ENCODE measurements at places on chromosomes 12 and 14. TPM values are rescaled to one million over a fixed set of nuclear protein-coding genes. Genes with fewer than 3 reads are reported as not detected.
A peak's percentile ranks its signal among the peaks of the same experiment; 100 is the strongest.

- DNase-seq: no peak
- no peak overlapping the region for H3K27ac ChIP-seq
- no peak overlapping the region for H3K4me3 ChIP-seq
Observed at GRCh38 chr14:60563113-60563512, 54.2 kb downstream of the SIX6 start.

GRCh38 chr14:32784405-32784804, 154.3 kb upstream of the NPAS3 start:
- no peaks in the 10 kb centered on the region for H3K4me1 ChIP-seq
- H3K27ac ChIP-seq: no peak overlapping the region
- no peaks in the 10 kb centered on the region for H3K36me3 ChIP-seq
- H3K4me3 ChIP-seq: no peak overlapping the region

TTC9 gene
- total RNA-seq: 17.4 TPM

SLCO1B1 gene
- total RNA-seq: 0.09 TPM

DNA sequence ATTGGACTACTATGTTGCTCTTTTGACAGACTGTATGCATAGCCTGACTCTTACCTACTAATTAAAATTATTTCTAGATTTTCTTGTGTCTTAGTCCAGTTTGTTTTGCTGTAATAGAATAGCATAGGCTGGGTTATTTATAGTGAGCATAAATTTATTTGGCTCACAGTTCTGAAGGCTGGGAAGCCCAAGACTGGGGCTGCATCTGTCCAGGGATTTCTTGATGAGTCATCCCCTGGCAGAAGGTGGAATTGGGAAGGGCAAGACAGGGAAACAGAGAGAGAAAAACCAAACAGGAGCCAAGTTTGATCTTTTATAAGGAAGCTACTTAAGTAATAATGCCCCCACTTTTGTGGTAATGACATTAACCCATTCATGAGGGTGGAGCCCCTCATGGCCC, 759.2 kb upstream of the LRFN5 start:
- no peak for DNase-seq
- H3K27me3 ChIP-seq: no peaks in the 10 kb centered on the region
- no peaks in the 10 kb centered on the region for H3K36me3 ChIP-seq
- H3K4me1 ChIP-seq: no peaks in the 10 kb centered on the region
- no peak overlapping the region for H3K4me3 ChIP-seq
- H3K27ac ChIP-seq: no peak overlapping the region

GRCh38 chr14:97219431-97220017, 422.3 kb downstream of the VRK1 start:
- no peaks in the 10 kb centered on the region for H3K36me3 ChIP-seq
- DNase-seq: no peak
- H3K27ac ChIP-seq: no peak overlapping the region
- H3K4me3 ChIP-seq: peak overlapping the region; percentile 70

GRCh38 chr14:92514844-92515514, 1.4 kb downstream of the RIN3 start:
- no peaks in the 10 kb centered on the region for H3K36me3 ChIP-seq
- no peak for DNase-seq
- H3K27ac ChIP-seq: no peak overlapping the region

- H3K4me3 ChIP-seq: no peak overlapping the region
- no peak overlapping the region for H3K27ac ChIP-seq
- DNase-seq: no peak
- H3K27me3 ChIP-seq: no peaks in the 10 kb centered on the region
- H3K4me1 ChIP-seq: no peaks in the 10 kb centered on the region
Observed at GRCh38 chr14:23828616-23829015, 125.0 kb upstream of the DHRS4 start.

CCDC92 gene
- total RNA-seq: 1.3 TPM

DNA sequence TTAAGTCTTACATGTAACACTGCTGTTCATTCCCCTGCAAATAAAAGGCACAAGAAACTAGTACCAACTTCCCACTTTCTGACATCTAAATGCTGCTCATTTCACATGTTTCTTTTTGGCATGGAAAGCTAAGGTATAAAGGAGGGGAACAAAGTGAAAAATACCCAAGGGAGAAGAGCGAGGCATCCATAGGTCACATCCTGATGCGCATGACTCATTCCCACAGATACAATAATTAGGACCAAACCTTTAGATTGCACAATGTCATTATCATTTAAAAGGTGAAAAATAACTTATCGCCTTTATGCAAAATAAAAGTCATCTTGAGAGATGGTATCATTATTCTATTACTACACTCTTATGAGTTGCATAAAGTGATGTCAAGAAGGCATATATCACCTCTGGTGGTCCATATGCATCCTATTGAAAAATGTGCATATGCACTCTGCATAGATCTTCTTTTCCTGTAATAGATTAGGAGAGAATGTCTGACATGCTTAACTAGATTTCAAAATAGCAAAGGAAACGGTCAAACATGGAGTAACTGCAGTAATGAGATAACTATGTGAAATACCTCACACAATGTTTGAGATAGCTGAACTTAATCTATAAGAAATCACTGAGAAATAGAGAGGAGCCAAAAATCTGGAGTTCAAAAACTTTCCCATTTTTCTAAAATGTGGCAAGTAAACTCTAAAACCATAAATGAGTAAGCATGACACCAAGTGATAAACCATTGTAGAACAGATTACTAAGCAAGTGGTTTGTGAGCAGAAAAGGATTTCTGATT, 382.5 kb upstream of the TMTC1 start:
- no peak for DNase-seq
- H3K4me3 ChIP-seq: no peak overlapping the region
- no peaks in the 10 kb centered on the region for H3K27me3 ChIP-seq
- H3K27ac ChIP-seq: no peak overlapping the region
- no peaks in the 10 kb centered on the region for H3K36me3 ChIP-seq

GRCh38 chr12:12823811-12824210, 10.7 kb downstream of the DDX47 start:
- no peak for DNase-seq
- H3K4me1 ChIP-seq: no peaks in the 10 kb centered on the region
- H3K4me3 ChIP-seq: no peak overlapping the region

GRCh38 chr14:89409961-89410360, 7.1 kb downstream of the FOXN3 start:
- no peak for DNase-seq
- no peak overlapping the region for H3K27ac ChIP-seq
- H3K27me3 ChIP-seq: no peaks in the 10 kb centered on the region

WIF1 gene
- 0.42 TPM for total RNA-seq

DNA sequence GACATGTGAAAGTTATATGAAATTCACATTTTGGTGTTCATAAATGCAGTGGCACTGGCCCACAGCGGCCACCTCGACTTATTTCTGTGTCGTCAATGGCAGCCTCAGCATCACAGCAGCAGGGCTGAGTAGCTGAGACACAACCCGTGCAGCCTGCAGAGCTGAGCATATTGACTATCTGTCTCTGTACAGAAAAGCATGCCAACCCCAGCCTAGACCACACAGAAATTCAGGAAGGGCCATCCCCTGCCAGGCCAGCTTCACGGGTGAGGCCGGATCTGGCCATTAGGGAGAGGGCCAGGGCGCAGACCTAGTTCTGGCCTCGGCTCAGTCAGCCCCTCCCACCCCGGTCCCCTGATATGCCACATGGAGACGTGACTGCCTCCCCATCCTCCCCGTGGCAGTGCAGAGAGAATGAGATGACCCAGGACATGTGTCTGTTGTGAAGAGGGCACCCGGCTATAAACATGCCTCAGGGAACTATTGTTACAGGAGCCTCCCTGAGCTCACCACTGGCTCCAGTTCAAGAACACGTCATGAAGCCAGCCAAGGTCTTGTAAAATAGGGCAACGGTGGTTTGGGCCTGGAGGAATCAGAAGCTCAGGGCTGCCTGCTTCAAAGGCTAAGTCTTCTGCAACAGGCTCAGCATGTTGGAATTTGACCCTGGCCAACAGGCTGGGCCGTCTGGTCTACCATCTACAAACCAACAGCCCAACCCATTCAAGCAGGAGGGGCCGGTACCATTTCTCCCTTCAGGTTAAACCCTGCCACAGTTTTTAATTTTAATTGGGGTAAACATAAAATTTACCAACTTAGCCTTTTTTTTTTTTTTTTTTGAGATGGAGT, 25.5 kb downstream of the SCARB1 start:
- no peak for DNase-seq
- no peak overlapping the region for H3K27ac ChIP-seq
- H3K27me3 ChIP-seq: no peaks in the 10 kb centered on the region
- peaks cover 5% of the 10 kb centered on the region for H3K4me1 ChIP-seq
- H3K36me3 ChIP-seq: peaks cover 9% of the 10 kb centered on the region

- no peaks in the 10 kb centered on the region for H3K36me3 ChIP-seq
- no peak overlapping the region for H3K27ac ChIP-seq
Observed at GRCh38 chr14:52048641-52049204, 20.1 kb downstream of the NID2 start.

TMTC1 gene
- 16.1 TPM for total RNA-seq

DNA sequence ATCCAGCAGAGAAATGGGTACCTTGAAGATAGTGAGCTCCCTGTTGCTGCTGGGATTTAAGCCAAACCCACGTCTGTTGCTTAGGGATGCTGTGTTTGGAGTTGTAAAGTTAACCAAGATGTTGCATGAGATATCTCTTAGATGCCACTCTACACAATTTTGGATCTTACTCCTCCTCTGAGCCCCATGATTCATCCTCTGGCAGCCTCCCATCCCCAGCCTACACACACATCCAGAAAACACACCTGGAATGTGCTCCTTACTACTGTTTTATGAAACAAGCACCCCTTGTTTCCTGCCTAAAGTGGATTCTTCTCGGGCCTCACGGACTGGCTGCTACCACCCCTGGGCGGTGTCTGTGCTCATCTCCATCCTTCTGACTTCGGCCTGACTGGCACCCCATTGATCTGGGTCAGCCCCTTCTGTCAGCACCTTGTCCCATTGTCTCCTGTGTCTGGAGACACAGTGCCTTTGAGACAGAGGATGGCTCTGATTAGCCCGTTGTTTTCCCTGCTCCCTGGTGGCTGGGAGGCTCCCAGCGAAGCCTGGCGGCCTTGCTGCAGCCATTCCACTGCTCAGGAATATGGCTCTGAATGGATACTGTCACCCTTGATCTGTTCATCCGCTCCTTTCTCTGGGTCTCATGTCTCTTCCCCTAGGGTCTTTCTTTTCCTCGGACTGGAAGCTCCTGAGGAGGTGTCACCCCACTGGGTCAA, 24.3 kb downstream of the TSPAN9 start:
- H3K4me3 ChIP-seq: no peak overlapping the region
- H3K27me3 ChIP-seq: no peaks in the 10 kb centered on the region
- no peak overlapping the region for H3K27ac ChIP-seq
- no peaks in the 10 kb centered on the region for H3K4me1 ChIP-seq

- H3K27me3 ChIP-seq: no peaks in the 10 kb centered on the region
- peaks cover 26% of the 10 kb centered on the region for H3K36me3 ChIP-seq
- no peak overlapping the region for H3K27ac ChIP-seq
- no peaks in the 10 kb centered on the region for H3K4me1 ChIP-seq
- H3K4me3 ChIP-seq: no peak overlapping the region
Observed at GRCh38 chr12:79617696-79618095, 73.1 kb downstream of the PAWR start.

C14orf39 gene
- total RNA-seq: 1.8 TPM

- H3K4me1 ChIP-seq: peaks cover 1% of the 10 kb centered on the region
- H3K36me3 ChIP-seq: no peaks in the 10 kb centered on the region
- DNase-seq: no peak
- H3K27me3 ChIP-seq: no peaks in the 10 kb centered on the region
- no peak overlapping the region for H3K27ac ChIP-seq
Observed at GRCh38 chr12:79250960-79251755, 386.6 kb downstream of the SYT1 start.
